ENCODE measurements at places on chromosomes 5 and 9.
A peak's percentile ranks its signal among the peaks of the same experiment; 100 is the strongest.

DNA sequence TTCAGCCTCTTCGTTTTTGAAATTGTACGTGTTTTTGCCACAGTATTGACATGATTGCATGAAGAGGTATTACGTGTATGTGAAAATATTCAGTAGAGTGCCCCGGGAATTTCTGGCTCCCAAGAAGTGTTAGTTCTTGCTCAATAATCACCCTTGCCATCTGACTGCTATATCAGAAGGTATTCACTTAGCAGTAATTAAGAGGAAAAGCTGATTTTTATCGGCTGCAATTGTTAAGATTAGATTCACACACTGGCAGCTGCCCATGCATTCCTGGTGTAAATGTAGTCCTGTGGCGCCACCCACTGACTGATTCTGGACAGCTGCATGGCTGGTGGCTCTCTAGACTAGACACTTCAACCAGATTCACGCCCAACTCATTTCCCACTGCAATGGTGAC lies 440.1 kb upstream of the ADAMTS16 start:
- peak; percentile 12 for DNase-seq

DNA sequence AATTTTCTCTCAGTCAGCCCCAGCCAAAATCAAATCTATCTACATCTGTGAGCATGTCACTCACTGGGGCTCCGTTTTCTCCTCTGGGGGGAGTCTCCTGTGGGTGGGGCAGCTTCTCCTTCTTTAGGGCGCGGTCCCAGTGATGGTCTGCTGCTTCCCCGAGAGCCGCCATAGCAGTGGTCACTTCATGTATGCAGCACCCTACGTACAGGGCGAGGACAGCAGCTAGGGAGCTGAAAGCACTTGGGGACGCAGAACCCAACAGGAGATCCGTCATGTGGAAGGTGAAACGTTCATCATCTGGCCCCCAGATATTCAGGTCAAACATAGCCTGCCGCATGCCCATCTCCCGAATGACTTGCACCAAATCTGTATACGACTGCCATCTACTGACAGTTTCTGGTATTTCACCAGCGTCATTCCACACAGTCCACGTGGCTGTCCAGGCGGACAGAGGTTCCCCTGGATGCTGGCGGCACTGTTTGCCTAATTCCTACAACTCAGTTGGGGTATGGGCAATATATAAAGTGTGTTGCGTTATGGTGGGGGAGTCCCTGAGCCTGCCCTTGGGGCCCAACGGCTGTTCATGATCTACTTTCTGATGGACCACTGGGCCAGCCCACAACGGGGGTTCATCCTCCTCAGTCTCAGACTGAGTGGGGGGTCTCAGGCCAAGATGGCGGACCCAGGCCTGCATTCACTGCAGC lies 795.0 kb downstream of the EFNA5 start:
- no peak for DNase-seq

DNA sequence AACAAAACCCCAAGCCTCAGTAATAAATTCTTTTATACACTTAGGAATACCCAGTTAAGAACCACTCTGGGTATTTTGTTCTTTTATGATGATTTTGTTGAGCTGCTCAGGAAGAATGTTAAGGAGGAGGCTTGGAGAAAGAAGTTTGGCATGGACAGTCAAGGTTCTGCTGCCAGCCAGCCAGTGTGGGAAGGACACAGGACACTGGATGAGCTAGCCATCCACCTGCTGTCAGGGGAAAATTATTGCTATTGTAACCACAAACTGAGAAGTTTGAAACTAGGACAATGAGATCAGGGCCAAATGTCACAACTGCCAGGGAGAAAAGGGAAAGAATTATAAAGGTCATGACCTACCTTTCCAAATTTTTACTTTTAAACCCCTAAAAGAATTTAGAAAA lies 25.9 kb upstream of the ADAMTSL1 start:
- no peak for DNase-seq

GRCh38 chr5:78908173-78909061 lies 76.7 kb downstream of the ARSB start:
- peak; percentile 47 for DNase-seq

- DNase-seq = peak; percentile 92
Observed at GRCh38 chr5:55160493-55161209, 680 bp downstream of the GPX8 start.

DNA sequence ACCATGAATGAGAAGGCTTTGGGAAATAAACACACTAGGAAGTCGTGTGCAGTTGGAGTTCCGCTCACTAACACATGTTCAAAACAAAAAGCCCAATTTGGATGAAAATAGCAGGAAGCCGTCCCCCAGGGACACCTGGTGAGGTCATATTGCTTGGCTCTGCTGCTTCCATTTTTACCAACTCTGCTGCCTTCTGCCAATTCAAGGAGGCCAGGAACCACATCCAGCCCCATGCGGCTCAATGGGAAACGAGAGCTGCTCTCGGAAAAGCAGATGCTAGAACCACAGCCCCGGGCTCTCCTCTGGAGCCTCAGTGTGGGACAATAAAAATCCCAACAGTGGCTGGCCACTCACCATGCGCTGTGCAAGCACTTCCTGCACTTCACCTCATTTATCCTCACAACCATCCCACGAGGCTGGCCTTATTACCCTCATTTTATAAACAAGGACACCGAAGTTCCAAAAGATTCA lies 13.4 kb downstream of the ADAM19 start:
- no peak for DNase-seq

GRCh38 chr5:138925090-138925635 lies 50.0 kb upstream of the LRRTM2 start:
- DNase-seq = no peak

- no peak for DNase-seq
Observed at GRCh38 chr5:33316773-33317172, 124.0 kb upstream of the TARS1 start.

DNA sequence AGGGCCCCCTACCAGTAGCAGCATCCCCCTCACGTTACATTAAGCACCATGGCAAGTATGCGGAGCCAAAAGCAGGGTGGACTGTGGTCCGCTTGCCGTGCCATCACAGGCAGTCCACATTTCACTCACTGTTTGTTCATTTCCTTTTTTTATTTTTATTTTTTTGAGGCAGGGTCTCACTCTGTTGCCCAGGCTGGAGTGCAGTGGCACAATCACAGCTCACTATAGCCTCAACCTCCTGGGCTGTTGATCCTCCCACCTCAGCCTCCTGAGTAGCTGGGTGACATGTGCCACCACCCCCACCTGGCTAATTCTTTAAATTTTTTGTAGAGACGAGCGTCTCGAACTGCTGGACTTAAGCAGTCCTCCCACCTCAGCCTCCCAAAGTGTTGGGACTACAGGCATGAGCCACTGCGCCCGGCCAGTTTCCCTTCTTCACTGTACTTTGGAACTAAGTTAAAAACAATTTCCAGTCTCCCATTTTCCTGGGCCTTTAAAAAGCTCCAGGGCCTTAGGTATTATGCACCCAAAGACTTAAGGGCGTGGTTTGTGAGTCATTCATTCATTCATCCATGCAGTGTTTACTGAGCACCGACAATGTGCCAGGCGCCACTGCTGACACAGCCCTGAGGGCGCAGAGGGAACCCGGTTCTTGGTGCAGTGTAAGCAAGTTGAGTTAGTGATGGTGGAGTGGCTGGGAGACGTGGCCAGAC lies 19.9 kb downstream of the PRRX2 start:
- no peak for DNase-seq

GRCh38 chr9:99253772-99254431 lies 31.8 kb downstream of the SEC61B start:
- DNase-seq = no peak

GRCh38 chr5:87121304-87122150 lies 146.2 kb upstream of the RASA1 start:
- peak; percentile 78 for DNase-seq

- no peak for DNase-seq
Observed at GRCh38 chr5:83467371-83468035, 4.0 kb upstream of the VCAN start.

GRCh38 chr5:130762031-130762430 lies 403.0 kb downstream of the HINT1 start:
- no peak for DNase-seq

DNA sequence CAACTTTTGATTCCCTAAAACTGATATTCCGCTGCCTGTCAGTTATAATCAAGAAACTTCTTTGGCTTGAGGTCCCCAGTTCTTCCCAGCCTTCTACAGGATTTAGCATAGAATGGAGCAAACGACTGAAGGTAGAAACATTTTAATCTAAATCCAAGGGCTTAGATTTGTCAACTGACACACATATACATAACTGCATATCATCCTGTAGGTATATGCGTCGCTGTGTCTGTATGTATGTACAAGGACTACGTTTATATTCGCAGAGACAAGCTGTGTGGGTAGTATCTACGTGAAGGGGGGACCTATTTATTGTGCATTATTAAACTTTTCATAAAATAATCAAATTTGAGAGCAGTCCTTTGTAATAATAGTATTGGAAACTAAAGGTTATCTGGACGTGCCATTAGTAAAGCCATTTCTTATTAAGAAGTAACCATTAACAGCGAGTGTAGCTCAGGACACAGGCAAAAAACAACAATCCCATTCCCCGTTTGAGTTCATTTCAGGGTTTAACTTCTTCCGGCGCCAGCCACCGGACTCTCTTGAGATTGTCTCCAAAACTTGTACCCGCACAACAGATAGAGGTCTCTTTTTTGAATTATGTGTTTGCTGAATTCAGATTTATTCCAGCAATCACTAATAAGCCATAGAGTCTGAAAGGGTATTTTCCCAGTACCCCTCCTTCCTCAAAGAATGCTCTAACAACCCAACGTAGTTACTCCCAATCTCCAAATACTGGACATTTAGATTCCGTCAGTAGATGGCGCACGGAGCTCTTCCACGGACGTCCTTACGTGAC lies 2.1 kb upstream of the MLLT3 start:
- DNase-seq = peak; percentile 67

- no peak for DNase-seq
Observed at GRCh38 chr9:117081641-117082317, 333.1 kb downstream of the ASTN2 start.

- DNase-seq = no peak
Observed at GRCh38 chr5:30736669-30737068, 456.8 kb upstream of the CDH6 start.

GRCh38 chr9:31615966-31616365 lies 768.5 kb upstream of the ACO1 start:
- no peak for DNase-seq

DNA sequence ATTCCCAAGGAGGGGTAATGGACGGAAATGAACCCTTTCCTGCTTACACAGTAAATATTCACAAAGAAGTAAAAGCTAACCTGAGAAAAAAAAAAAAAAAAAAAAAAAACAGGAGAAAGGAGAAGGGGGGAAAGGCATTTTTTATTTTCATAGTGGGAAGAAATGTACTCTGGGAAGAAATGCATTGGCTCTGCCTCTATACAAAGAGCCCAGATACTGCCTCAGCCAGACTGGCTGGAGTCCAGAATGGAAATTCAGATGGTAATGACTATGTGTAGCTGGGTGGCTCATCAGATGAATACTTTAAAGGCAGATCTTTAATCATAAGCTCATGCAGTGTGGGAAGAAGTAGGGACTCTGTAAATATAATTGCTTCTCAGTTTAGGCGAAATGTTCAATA lies 124.9 kb upstream of the ZNF608 start:
- DNase-seq = no peak

DNA sequence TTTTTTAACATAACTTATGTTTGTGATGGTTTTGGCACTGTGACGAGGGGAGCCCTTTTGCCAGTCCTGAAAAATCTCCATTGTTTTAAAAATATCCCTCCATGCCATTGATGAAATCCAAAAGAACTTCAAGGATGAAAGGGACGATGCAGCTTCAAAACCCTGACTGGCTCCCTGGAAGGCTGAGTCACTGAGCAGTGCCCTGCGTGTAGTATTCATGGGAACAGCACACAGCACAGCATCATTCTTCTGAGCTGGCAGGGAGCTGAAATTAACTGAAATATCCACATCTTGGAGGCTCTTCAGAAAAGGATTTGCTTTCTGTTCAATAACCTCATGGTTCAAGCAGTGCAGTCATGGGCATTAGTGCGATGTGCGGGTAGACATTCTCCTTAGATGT lies 29.7 kb downstream of the PDE4D start:
- DNase-seq = no peak

GRCh38 chr5:89281766-89282553 lies 399.0 kb upstream of the MEF2C start:
- DNase-seq = no peak

DNA sequence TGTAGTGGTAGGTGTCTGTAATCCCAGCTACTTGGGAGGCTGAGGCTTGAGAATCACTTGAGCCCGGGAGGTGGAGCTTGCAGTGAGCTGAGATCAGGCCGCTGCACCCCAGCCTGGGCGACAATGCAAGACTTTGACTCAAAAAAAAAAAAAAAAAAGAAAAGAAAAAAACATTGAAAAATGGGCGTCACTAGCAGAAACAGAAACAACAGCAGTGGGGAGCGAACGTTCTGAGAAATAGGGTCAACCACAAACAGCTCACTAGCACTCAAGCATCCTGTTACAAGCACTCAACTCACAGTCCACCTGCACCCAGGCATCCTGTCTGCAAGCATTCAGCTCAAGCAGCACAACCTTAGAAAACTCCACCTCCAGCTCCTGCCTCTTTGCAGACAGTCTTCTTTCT lies 17.2 kb downstream of the TRIM14 start:
- no peak for DNase-seq

DNA sequence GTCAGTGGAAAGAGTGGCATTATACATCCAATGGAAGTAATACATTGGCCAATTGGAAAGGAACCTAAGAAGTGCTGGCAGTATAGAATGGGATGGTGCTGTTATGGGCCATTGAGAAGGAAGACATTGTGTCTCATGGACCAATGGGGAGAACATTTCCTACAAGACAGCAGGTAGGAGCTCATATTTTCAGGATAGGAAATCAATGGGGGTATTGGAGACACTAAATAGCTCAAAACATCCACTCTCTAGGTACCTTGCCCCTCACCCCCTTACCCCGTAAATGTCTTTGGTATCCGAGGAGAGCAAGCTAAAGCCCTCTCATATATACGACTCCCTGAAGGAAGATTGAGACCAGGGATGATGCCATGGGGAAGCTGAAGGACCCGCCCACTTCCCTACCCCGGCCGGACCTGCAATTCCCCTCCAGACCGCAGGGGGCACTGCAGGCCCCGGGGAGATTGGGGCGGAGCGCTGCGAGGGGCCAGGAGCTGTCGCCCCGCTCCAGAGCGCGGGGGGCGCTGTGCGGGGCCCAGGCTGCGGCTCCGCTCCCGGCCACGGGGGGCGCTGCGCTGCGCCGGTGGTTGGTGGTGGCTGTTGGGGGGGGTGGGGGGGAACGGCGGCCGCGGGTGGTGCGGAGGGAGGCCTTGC lies at the start of gene KDM3B:
Gene KDM3B, plus strand, starts transcription at position 615 of the 651 bp plus-strand sequence. CDS start 111 bp downstream, outside the sequence.
- DNase-seq = peak; percentile 76

DNA sequence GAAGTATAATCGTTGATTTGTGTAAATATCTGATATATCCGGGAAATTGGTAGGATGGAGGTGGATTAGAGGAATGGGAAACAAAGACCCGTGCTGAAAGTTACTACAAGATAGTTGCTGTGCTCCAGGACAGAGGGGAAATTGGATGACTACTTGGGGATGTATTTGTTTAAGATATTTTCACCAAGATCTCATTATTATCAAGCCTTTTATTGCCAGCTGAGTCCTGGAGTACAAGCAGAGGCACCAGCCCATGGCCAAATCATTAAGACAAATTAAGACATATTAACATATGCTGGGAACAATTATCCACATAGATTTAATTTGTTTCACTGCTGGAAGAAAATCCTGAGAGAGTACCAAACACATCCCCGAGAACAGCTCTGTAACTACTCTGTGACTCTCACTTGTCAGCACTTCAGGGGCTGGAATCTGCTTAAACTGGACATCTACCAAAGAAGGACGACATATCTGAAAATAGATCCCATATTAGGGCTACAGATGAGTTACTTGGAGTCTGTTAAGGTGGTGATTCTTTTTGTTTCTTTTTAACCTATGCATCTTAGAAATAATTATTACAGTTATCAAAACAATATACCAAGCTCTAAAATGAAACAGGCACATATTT lies 68.2 kb downstream of the SLC1A1 start:
- DNase-seq = no peak
